Urinary bladder (tissue), 4 donors: ENCODE measurements at places on chromosomes 2 and 18.

DNA sequence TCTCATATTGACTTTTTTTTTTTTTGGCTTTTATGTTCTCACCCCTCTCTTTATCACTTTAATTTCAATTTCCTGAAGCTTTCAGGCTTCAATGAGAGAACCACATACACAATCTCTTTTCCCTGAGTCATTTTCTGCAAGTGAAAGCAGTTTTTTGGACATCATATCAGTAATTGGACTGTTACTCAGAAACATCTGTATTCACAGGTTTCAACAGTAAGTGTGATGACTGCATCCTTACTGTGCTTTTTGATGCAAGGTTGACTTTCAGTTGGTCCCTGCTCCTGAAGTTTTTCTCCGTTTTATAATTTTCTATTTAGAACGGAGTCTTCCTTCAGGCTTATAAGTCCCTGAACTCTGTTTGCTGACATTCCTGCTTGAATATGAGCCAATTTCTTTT, 70.5 kb upstream of the CCBE1 start:
- DNase-seq: no peak

DNA sequence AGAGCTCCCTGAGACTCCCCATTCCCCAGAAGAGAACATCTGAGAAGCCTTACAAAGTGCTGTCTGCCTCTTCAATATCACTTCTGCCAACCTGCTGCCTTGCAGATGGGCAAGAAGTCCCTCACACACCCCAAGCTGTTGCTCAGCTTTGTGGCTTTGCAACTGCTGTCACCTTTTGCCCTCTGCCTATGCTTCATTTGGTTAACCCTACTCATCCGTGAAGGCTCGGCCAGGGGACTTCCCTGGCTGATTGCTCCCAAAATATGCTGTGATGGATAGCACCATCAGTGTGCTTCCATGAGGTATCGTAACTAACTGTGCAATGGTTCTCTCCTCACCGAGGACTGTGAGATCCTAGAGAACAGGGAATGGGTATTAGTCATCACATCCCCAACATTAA, 88.9 kb upstream of the CYP1B1 start:
- no peak for DNase-seq

GRCh38 chr2:119371111-119371510, 4.3 kb downstream of the DBI start:
- no peak for DNase-seq

DNA sequence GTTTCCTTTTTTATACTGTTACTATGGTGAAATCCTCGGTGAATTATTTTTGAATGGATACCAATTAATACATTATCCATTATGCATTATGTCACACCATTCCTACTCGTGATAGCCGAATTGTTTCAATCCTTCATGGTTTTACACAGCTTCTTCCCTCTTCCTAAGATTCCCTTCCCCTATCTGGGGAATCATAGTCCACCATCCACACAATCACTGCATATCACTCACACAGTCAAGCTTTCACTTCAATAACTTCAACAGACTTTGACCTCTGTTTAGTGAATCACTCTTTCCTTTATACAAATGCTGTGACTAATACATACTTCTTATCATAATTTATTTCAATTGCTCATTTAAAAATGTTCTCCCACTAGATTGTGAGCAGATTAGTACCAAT, 1108.1 kb upstream of the LRRTM1 start:
- no peak for DNase-seq

GRCh38 chr2:238160206-238161129, 1.7 kb downstream of the ERFE start:
- DNase-seq: no peak

DNA sequence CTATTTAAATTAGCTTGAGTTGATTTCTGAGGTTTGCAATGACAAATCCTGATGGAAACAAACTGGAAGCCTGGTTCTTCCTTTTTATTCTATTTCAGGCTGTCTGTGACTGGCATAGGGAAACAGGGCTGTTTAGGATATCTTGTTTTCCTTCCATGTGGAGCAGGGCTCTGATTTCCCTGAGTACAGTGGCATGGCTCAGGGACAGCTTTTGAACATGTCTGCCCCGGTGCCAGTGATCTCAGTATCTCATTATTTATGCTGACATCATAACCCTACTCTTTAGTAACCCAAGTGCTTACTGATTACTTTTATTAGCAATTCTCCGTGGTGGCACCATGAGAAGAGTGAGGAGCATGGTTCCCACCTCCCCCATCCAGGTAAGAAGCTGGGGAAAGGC, 720.3 kb downstream of the GALR1 start:
- no peak for DNase-seq

- DNase-seq: no peak
Observed at GRCh38 chr2:118678985-118679384, 168.5 kb downstream of the EN1 start.

- DNase-seq: no peak
Observed at GRCh38 chr2:124151691-124152090, 126.6 kb downstream of the CNTNAP5 start.

GRCh38 chr2:241123816-241124536, 21.9 kb upstream of the MTERF4 start:
- no peak for DNase-seq

- DNase-seq: no peak
Observed at GRCh38 chr2:96737831-96738230, 2.0 kb downstream of the LMAN2L start.

GRCh38 chr2:226123300-226123699, 676.3 kb downstream of the IRS1 start:
- no peak for DNase-seq

DNA sequence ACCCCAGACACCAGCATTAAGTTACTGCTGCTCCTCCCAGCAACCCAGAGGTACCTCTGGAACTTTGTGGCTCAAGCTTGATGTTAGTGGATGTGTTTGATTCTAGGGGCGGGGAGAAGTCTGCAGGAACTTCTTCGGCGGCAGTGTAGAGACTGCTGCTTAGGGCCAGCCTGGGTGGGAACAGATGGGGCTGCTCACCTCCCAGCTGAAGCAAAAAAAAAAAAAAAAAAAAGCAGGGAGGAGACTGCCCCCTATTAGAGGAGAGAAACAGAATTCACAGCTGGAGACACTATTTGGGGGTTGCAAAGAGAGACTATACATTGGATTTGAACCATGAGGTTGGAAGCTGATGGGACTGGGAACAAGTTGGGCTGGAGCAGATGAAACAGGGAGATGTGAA, 28.6 kb upstream of the FAM136A start:
- DNase-seq: no peak

DNA sequence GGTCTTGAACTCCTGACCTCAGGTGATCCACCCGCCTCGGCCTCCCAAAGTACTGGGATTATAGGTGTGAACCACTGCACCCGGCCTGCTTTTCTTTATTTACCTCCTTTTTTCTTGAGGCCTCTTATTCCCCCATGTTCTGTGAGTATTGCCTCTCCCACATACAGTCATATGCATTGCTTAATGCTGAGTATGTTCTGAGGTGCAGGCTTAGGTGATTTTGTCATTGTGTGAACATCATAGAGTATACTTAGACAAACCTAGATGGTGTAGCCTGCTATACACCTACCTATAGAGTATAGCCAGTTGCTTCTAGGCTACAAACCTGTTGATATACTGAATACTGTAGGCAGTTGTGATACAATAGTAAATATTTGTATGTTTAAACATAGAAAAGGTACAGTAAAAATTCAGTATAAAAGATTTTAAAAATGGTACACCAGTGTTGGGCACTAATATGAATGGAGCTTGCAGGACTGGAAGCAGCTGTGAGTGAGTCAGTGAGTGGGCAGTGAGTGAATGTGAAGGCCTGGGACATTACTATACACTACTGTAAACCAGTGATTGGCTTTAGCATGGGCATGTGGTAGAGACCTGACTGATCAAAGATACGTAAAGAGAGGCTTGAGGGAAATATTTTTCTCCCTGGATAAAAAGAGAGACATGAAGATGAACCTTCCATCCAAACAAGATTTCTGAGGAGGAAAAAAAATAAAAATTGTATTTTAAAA, 17.6 kb downstream of the SLC39A10 start:
- no peak for DNase-seq

DNA sequence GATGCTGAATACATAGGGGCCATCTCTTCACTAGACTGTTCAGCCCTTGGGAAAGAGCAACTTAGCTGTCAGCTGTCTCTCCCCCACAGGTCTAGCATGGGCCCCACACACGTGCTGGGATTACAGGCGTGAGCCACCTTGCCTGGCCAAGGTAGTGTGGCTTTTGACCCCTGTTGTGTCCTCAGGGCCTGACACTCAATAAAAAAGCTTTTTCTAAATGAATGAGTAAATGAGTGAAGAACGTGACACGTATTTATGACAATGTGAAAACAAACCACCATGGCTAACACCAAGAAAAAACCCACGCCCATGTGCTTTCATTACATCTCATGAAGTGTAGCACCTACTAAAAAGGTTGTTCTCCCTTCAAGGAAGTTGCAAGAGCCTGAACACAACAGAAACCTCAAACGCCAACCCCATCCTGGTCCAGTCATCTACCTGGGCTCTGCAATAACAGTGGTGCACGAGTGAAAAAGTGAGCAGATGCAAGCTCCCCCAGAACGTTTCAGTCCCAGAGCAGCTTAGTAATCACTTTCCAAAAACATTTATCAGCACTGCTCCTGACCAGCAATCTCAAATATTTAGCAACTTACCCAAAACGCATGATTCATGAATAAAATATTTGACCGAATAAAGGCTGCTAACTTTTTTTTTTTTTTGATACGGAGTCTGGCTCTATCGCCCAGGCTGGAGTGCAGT, 3.4 kb downstream of the WDFY1 start:
- no peak for DNase-seq

- peak; percentile 73 for DNase-seq
Observed at GRCh38 chr2:24435391-24436316, 55.4 kb upstream of the NCOA1 start.

- DNase-seq: no peak
Observed at GRCh38 chr18:13279181-13280069, 60.9 kb downstream of the LDLRAD4 start.

DNA sequence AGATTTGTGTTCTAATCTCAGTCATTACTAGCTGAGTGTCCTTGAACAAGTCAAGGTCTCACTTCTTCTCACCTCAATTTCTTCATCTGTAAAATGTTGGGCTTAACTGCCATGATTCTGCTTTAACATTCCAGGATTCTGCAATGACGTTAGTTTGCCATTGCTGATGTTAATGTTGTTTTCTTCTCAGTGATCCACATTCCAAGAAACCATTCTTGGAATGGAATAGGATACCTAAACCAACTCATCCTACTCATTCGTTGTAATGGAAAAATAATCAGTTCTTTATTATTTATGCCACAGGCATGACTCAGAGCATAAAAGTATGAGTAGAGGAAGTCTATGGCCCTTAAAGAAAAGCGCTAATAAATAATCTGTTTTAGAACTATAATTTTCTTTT, 140.2 kb upstream of the ETAA1 start:
- DNase-seq: no peak

- no peak for DNase-seq
Observed at GRCh38 chr18:72419914-72420313, 124.2 kb downstream of the CBLN2 start.

GRCh38 chr2:27942612-27943547, 52.4 kb downstream of the BABAM2 start:
- no peak for DNase-seq

GRCh38 chr2:113054066-113054465, 1.4 kb upstream of the IL36B start:
- DNase-seq: no peak

DNA sequence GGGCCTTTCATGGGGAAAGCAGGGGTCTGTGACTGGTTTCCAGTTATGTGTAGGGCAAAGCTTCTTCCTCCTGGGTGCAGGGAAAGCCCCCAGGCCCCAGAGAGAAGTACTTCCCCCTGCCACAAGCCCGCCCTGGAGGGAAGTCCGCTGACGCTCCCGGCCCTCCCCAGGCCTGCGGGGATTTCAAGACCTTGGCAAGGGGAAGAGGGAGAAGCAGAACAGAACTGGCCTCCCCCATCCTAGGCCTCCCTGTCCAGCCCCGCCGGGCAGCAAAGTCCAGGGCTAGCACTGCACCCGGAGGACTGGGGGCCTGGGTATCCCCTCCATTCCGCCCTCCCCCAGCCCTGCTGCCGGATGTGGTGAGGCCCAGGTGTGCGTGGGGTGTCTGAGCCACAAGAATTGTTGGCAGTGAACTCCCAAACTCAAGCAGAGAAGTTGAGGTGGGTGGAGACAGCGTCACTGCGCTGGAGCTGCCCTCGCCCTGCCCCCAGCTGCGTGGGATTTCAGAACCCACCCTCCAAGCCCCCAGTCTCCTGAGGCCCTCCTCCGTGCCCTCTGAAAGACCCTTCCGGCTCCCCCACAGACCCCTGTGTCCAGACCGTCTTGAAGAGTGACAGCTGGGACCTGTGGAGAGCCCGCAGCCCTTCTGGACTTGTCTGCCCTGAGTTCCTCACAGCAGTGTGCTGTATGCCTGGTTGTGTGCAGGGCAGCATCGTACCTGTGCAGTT, 1.1 kb upstream of the DUSP2 start:
- peak; percentile 55 for DNase-seq

- DNase-seq: no peak
Observed at GRCh38 chr2:185245216-185245615, 493.4 kb upstream of the FSIP2 start.

- DNase-seq: no peak
Observed at GRCh38 chr2:126835831-126836230, 62.9 kb upstream of the TEX51 start.

- DNase-seq: no peak
Observed at GRCh38 chr2:17719562-17720371, 33.8 kb downstream of the SMC6 start.

DNA sequence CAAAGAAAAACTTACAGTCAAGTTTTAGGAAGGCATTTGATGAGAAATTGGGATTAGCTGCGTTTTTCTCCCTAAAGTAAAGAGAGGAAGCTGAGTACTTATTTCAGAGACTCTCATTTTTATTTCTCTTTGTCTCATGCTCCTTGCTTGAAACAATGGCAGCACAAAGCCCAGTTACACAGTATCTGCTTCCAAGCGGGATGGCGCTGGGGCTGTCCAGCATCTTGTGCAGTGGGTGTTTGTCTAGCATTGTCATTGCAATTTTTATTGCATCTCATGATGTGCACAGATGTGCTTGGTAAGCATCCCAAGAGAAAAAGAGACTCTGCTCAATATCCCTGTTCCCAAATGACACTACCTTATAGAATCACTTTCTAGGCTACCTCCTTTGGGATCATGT, 102.8 kb upstream of the ZNF521 start:
- DNase-seq: no peak

- DNase-seq: no peak
Observed at GRCh38 chr2:240429341-240429871, 6.1 kb upstream of the GPC1 start.

GRCh38 chr18:8978394-8978793, 124.1 kb upstream of the NDUFV2 start:
- DNase-seq: no peak
